Astrocyte of the spinal cord (primary cell): ENCODE measurements at places on chromosomes 3 and 15.

GRCh38 chr3:126340081-126340511 is 17.1 kb downstream of the KLF15 start:
- DNase-seq, result no peak

GRCh38 chr15:90211440-90212143 is 10.5 kb downstream of the SEMA4B start:
- DNase-seq, result peak; percentile 60

DNA sequence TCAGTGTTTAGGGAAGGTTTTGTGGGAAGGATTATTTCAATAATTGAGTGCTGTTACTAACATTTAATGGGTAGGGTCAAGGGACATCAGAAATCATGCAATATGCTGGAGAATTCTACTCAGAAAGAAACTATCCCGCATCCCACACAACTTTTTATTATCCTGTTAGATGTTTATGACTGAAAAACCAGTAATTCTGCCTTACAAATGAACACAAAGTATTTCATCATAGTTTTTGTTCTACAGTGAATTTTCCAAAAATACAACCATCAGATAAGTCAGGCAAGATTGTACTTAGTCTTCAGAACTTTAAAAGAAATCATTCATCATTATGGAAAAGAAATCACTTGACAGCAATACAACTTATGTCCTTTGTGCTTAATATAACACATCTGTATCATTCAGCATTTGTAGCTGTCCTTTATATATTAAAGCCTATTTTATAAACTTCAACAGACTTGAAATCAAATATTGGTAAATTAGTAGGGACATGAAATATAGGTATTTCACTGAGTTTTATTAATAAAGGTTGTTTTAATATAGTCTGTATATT is 61.9 kb downstream of the TRPM7 start:
- no peak for DNase-seq

DNA sequence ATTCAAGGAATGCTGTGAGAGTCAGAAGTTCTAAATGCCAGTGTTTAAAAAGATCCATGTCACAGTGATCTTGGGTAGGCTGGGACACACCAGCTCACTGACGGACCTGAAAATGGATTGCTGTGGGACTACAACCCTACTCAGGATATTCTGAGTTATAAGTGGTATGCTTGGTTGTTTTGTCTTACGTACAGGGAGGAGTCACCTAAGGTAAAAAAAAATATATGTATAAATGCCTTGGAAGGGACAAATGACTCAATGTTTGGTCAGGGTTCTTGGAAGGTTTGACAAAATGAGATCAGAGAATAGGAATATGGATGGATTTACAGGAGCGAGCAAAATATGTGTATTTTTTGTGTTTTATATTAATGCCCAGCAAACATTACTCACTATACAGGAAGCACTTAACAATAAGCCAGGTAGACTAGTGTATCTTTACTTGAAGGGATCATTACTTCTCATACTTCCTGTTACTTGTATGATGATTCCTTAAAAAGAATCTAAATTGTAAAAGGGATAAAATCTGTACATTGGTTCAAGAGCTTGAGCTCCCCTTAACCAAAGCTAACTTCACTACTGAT is 767.3 kb downstream of the GBE1 start:
- DNase-seq, result no peak

- DNase-seq, result no peak
Measured at GRCh38 chr15:83585601-83586335, 68.2 kb upstream of the ADAMTSL3 start.

DNA sequence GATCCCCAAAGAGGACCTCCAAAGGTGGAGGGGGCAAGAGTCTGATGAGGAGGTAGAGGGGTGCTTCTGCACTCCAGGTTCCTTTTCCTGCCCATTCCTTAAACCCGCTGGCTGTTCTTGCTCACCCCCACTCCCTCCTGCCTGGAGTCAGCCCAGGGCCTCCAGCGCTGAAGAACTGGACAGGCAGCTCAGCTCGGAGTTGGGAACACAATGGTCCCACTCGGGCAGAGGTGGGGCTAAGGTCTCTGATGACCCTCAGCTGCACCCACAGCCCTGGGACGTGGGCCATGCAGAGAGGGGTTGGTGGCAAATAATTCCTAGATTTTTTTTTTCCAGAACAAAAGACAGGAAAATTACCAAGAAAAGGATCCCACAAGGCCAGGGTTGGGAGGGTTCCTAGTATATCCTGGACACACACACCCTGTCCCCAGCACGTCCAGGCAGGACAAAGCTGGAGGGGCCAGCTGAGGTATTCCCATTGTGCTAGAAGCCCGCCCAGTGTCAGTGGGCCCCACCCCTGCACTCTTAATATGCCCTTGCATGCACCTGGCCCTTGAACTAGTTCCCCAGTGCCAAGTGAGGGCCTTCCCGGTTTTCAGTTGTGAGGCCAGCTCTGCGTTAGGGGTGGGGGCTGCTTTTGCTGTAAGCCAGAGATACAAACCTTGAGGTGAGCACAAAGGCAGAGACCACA is 22.1 kb upstream of the IP6K2 start:
- no peak for DNase-seq

DNA sequence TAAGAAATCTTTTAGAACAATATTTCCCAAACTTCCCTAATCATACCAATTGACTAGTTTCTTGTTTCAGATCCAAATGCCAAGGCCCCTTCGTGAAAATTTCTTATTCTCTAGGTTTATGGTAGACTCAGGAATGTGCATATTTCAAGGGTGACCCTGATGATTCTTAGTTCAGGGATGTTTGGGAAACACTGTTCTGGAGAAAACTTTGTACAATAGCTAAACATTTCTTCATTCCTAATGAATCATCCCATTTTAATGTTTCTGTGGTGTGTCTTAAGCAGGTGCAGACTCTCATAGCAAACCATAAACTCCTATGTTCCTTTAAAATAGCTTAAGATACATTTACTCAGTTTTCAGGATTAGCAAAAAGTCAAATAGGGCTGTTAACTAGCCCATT is 314.5 kb downstream of the TIGIT start:
- DNase-seq, result peak; percentile 89

GRCh38 chr3:58074116-58074715 is 66.0 kb downstream of the FLNB start:
- DNase-seq, result no peak

- no peak for DNase-seq
Measured at GRCh38 chr3:94046533-94046932, 16.2 kb downstream of the DHFR2 start.

GRCh38 chr3:63774781-63775180 is 44.3 kb upstream of the C3orf49 start:
- no peak for DNase-seq
